PC-9 (cell line): ENCODE measurements at places on chromosomes 2 and 18. TPM values are rescaled to one million over a fixed set of nuclear protein-coding genes. Genes with fewer than 3 reads are reported as not detected.
A peak's percentile ranks its signal among the peaks of the same experiment; 100 is the strongest.

ANKRD30B gene
- total RNA-seq, result not detected in 2 replicates

- no peaks in the 10 kb centered on the region for H3K27me3 ChIP-seq
- H3K36me3 ChIP-seq, result no peaks in the 10 kb centered on the region
- H3K4me1 ChIP-seq, result no peaks in the 10 kb centered on the region
- H3K27ac ChIP-seq, result no peak overlapping the region
Observed at GRCh38 chr2:215780907-215781685, 232.3 kb downstream of the MREG start.

DNA sequence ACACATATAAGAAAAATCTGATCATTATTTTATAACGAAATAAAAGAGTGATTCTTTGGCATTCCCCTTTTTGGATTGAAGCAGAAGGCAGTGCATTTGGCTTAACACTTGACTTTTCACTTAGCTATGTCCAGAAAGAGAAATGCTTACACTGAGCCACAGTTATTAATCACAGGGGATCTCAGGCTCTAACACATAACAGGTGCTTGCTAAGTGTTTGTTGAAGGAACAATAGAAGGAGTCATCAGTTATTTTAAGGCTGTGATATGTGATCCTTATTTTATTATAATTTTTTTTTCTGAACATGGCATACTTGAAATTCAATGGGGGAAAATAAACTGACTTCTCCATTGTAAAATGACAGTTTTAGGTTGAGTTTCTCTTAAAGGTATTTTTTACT lies 209.5 kb downstream of the UBE2E3 start:
- DNase-seq, result no peak
- H3K4me3 ChIP-seq, result no peak overlapping the region
- H3K27me3 ChIP-seq, result no peaks in the 10 kb centered on the region
- H3K4me1 ChIP-seq, result no peaks in the 10 kb centered on the region
- no peak overlapping the region for H3K27ac ChIP-seq

DNA sequence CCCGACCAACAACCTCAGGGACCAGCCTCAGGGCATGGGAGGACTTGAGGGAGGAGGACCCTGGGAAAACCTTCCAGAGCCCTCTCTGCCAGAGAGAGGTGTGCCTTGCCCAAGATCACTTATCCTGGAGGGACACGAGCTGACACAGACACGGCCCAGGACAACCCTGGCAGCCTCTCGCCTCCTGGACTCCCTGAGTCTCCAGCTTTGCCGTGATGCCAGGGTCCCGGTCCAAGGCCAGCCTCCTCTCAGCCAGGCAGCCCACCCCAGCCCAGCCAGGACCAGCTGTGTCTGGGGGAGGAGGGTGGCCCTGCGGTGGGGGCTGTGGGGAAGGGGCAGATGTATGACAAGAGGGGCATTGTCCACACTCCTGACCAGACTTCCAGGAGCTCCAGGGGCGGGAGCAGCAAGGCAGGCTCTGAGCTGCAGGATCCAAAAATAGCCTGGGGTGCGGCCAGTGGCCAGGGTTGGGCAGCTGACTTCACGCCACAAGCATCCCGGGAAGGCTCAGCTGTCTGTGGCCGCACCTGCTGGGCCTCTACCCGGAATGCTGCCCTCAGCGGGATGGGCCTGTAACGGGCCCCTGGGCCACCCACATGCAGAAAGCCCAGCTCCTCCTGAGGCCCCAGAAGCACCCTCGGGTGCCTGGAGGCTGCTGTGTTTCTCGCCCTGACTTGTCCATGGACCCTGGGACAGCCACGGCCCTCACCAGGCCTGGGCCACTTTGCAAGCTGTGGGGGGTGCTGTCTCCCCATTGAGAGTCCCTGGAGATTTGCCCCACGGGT lies 65.5 kb upstream of the GPC1 start:
- peak overlapping the region; percentile 36; the same call in 1 of the 2 replicates for H3K4me3 ChIP-seq
- peak overlapping the region; percentile 83 for H3K27ac ChIP-seq
- peak; percentile 100 for DNase-seq

UGT1A9 gene
- total RNA-seq, result not detected in 2 replicates

DNA sequence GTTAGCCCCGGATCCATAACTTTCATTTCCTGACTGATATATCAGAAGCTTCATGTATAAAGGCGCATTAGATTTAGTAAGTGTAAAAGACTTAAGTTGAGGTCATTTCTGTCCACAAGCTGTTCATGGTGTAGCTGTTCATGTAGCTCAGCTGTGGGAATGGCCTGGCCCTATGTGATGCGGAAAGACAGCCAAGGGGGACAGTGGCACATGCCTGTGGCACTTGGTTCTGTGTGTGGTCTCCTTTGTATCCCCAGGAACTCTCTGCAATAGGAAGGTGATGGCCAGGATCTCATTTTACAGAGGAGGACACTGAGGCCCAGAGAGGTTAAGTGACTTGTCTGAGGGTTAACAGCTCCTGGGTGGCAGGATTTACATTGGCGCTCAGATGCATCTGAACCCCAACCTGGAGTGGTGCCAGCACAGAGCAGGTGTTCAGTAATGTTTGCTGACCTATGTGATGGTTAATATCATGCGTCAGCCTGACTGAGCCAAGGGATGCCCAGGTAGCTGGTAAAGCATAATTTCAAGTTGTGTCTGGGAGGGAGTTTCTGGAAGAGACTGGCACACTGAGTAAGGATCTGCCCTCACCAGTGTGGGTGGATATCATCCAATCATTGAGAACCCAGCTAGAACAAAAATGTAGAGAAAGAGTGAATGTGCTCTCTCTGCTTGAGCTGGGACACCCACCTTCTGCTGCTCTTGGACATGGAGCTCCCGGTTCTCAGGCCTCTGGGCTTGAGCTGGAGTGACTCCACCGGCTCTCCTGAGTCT lies 25.4 kb downstream of the HPCAL1 start:
- DNase-seq, result no peak
- peaks cover 6% of the 10 kb centered on the region for H3K36me3 ChIP-seq
- H3K27ac ChIP-seq, result 0 out of 2 replicates have a peak overlapping the region, but pooled peaks have one; percentile 12
- peaks cover 29% of the 10 kb centered on the region for H3K4me1 ChIP-seq

VWA3B gene
- total RNA-seq, result not detected in 2 replicates

- H3K27ac ChIP-seq, result no peak overlapping the region
- no peaks in the 10 kb centered on the region for H3K4me1 ChIP-seq
- DNase-seq, result no peak
- no peak overlapping the region for H3K4me3 ChIP-seq
Observed at GRCh38 chr2:147711031-147711430, 133.8 kb upstream of the ACVR2A start.

- peaks cover 71% of the 10 kb centered on the region for H3K4me1 ChIP-seq
- peak overlapping the region; percentile 93 for H3K27ac ChIP-seq
- H3K27me3 ChIP-seq, result no peaks in the 10 kb centered on the region
- peaks cover 5% of the 10 kb centered on the region for H3K36me3 ChIP-seq
- H3K4me3 ChIP-seq, result no peak overlapping the region
Observed at GRCh38 chr2:233248999-233249398, 2.5 kb upstream of the ATG16L1 start.

- H3K36me3 ChIP-seq, result no peaks in the 10 kb centered on the region
- H3K27me3 ChIP-seq, result no peaks in the 10 kb centered on the region
- no peak overlapping the region for H3K27ac ChIP-seq
- H3K4me1 ChIP-seq, result no peaks in the 10 kb centered on the region
Observed at GRCh38 chr2:188091220-188091619, 200.5 kb upstream of the GULP1 start.

EGR4 gene
- total RNA-seq, result not detected in 2 replicates

FEV gene
- not detected in 2 replicates for total RNA-seq

GRCh38 chr18:11951390-11951851 lies 29.9 kb upstream of the IMPA2 start:
- DNase-seq, result no peak
- H3K36me3 ChIP-seq, result no peaks in the 10 kb centered on the region
- H3K27ac ChIP-seq, result no peak overlapping the region
- no peak overlapping the region for H3K4me3 ChIP-seq
- peaks cover 21% of the 10 kb centered on the region for H3K4me1 ChIP-seq

DSG2 gene
- total RNA-seq, result 66.0 and 90.1 TPM in 2 replicates

DNA sequence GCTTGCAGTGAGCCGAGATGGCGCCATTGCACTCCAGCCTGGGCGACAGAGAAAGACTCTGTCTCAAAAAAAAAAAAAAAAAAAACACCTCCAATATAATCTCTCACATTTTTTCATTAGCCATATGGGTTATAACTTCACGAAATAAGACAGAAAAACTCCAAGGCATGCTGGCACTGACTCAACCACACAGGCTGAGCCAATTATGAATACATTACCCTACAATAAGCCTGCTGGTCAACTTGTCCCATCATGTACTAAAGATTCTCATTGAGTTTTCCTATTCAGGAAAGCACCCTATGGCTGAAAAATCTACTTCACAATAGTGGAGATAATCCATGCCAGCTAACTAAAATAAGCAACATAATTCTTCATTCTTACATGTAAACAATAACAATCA lies 12.8 kb upstream of the MAP3K20 start:
- peaks cover 13% of the 10 kb centered on the region for H3K4me1 ChIP-seq
- H3K4me3 ChIP-seq, result no peak overlapping the region
- no peaks in the 10 kb centered on the region for H3K36me3 ChIP-seq
- no peak for DNase-seq

DNA sequence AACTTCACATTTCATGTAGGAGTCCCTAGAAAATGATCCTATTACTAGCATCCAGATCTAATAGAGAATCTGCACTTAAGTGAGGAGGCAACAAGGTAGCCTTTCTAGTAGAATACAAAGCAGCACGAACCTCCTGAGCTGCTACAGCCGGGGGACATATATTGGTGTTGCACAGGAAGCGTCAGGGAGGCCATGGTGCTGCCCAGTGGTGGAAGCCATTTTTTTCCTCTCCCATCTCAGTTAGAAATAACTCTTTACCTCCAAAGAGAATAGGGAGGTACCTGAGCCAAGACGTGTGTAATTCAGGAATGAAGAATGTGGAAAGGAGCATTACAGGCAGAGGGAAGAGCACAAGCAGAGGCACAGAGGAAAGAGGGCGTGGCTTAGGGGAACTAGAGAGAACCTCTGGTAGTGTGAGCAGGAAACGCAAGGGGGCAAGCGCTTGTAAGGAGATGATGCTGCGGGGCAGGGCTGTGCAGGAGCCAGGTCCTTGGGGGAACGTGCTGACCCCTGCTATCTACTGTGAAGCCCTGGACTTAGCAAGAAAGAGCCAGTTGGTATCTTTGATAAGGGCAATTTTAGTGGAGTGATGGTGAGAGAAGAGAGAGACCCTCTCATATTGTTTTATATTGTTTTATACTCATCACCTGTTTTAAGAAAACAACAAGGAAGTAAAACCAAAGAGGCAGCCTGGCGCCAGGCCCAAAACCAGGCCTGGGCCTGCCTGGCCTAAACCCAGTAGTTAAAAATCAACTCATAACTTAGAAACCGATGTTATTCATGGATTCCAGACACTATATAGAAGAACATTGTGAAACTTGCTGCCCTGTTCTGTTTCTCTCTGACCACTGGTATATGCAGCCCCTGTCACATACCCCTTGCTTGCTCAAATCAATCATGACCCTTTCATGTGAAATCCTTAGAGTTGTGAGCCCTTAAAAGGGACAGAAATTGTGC lies 50.0 kb upstream of the TTC39C start:
- H3K4me1 ChIP-seq, result no peaks in the 10 kb centered on the region
- no peak for DNase-seq
- no peak overlapping the region for H3K27ac ChIP-seq
- H3K27me3 ChIP-seq, result no peaks in the 10 kb centered on the region
- H3K36me3 ChIP-seq, result no peaks in the 10 kb centered on the region
